Right forelimb (tissue), 1 donor: ENCODE measurements at places on chromosomes 4 and X.

- no peak for DNase-seq
These were observed 511.2 kb downstream of the INPP4B start for GRCh38 chr4:142334931-142335330.

DNA sequence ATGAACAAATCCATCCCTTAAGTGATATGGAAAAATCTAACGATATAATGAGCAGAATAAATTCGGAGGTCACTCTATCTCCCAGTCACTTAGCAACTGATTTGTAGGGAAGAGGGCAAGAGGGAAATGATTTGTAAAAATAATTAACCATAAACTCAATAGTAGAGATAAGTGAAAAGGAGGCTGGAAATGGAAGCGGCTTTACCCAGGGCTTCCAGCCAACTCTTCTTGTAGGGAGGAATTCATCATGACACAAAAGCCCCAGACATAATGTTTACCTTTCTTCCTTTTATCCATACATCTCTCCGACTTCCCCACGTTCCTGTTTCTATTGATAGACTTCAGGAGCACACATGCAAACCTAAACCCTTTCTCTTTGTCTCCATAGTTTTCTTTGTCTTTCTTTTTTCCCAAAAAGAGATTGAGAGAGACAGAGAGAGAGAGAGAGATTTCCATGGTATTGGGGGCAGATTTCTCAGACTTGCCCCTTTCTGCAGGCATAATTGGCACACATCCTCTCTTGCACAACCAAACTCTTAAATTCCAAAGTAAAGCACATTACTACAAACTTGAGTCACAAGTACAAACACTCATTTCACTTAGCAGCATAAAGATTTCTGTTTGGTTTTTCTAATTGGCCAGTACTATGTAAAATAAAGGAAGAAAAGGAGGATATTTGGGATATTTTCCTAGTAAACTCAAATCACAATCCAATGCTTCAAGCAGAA, 140.9 kb downstream of the MAPK10 start:
- DNase-seq = no peak

GRCh38 chr4:81675791-81676393, 204.2 kb upstream of the RASGEF1B start:
- no peak for DNase-seq

DNA sequence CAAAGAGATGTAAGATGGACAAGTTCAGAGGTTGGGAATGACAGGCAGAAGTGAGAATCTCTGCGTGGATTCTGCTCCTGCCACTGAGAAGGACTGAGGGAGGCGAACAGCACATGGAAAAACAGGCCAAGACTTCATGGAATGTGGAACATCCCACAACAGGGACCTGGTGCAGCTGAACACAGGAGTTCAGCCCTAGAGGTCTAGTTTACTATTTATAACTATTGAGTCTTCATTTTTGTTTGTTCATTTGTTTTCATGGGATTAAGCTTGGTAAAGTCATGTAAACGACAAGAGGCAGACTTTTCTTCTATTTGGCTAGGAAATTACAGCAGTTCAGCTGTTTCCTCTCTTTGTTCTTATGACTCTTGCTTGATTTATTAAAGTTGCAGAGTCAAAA, 234.5 kb downstream of the MAML3 start:
- DNase-seq = peak; percentile 53
